Inflammatory macrophage treated with lipopolysaccharide for 1 hour (primary cell): ENCODE measurements at places on chromosomes 4 and X.

- DNase-seq, result no peak
These were observed 693 bp downstream of the COL4A6 start for GRCh38 chrX:108437349-108438109.

- no peak for DNase-seq
These were observed 139.5 kb upstream of the RASGEF1B start for GRCh38 chr4:81611221-81611620.

DNA sequence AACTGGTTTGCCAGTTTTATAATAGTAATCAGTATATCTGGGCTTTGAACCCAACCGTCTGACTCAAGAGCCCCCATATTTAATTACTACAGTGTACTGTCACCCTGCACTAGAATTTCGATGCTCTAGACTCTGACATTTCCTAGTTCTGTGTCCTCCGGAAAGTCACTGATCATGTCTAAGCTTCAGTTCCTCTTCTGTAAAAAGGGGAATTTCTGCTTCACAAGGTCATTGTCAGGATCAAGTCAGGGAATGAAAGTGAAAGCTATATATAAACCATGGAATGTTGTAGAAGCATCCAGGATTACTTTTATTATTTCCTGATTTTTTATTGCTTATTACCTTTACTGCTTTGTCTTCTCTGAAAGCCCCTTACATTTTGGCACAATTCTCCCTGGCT lies 4.0 kb upstream of the KCNIP4 start:
- DNase-seq, result peak; percentile 44

- DNase-seq, result no peak
These were observed 979.4 kb upstream of the PCDH10 start for GRCh38 chr4:132169660-132170059.

GRCh38 chrX:134007716-134008115 lies 22.3 kb upstream of the GPC3 start:
- DNase-seq, result no peak

GRCh38 chrX:47222751-47223350 lies 4.4 kb downstream of the CDK16 start:
- DNase-seq, result no peak

- DNase-seq, result peak; percentile 25
These were observed 46.3 kb downstream of the RASSF6 start for GRCh38 chr4:73573794-73574528.

- no peak for DNase-seq
These were observed 473.9 kb downstream of the GALNTL6 start for GRCh38 chr4:172287117-172287516.
